ENCODE measurements at places on chromosomes 3 and 15. TPM values are rescaled to one million over a fixed set of nuclear protein-coding genes. Genes with fewer than 3 reads are reported as not detected.
A peak's percentile ranks its signal among the peaks of the same experiment; 100 is the strongest.

DNA sequence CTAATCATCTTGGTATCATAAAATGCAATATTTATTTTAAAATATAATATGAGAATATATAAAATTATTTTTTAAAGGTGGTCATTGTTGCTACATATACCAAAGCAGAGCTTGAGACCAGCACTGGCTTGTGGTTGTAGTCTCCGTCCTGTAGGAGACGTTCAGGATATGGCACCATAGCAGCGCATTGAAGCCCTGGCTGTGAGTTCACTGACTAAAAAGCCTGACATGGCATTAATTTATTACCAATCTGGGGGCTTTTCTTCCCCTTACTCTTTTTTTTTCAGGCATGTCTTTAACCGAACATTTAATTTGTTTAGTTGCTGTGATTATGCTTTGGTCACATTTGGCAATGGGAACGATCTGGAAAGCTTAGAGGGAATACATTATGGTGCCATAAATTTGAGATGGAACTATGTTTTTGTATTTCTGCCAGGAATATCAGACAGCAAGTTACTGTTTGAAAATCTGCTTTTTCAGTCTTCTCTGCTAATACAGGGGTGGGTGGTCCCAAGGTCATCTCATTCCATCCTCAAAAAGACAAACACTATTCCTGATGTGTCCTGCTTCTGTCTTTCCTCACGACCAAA, 108.5 kb downstream of the ZIC4 start:
- no peak for DNase-seq

Gene EPM2AIP1
- 18.2 TPM for total RNA-seq

DNA sequence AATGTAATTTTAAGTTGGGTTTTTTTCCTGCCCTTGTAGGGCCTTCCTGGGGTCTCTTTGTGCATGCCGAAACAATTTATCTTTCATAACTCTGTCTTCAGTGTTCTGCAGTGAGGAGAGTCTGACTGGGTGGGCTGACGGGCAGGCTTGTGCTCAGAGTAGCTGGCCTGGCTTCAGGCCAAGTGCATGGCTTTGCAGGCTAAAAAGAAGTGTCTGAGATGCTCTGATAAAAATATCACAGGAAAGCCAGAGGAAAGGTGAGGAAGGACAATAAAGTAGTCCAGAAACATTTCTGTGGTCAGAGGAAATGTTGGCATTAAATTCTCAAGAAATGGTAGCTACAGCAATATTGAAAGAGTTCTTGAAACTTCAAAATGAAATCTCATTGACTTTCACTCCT, 25.5 kb downstream of the ST3GAL6 start:
- DNase-seq: no peak

DNA sequence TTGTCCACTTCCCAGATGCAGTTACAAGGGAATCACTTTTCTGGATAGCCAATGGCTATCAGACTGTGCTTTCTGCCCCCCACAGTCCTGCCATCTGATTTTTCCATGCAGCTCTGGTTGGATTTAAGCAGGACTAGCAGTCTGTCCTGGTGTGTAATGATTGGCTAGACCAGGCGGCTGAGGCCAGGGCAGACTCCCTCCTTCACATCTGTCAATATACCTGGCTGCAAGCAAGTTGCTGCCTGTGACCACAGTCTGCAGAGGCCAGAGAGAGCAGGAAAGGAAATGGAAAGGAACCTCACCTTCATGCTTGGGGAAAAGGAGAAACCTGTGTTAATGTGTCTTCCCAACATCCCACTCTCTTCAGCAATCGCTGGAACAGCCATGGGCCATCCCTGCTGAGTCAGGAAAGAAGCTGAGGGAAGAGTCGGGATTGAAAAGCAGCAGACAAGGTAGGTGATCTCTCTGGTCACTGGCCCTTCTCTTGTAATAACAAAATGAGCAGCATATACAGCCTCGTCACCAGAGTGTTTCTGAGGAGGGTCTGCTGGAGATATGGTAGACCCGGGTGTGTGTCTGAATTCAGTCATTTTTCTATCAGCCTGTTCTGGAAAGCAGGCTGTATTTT, 126.7 kb upstream of the PHLDB2 start:
- no peak for DNase-seq

GRCh38 chr3:39107388-39108199, at the start of the genes GORASP1 and TTC21A:
Gene GORASP1, minus strand, starts transcription at chr3:39107627. Its CDS starts 86 bp downstream, at chr3:39107541.
Gene TTC21A, plus strand, starts transcription at chr3:39107680. Its CDS starts 158 bp downstream, at chr3:39107838.
- peak; percentile 65 for DNase-seq

GRCh38 chr3:63662500-63662899, 10.0 kb downstream of the SNTN start:
- no peak for DNase-seq

DNA sequence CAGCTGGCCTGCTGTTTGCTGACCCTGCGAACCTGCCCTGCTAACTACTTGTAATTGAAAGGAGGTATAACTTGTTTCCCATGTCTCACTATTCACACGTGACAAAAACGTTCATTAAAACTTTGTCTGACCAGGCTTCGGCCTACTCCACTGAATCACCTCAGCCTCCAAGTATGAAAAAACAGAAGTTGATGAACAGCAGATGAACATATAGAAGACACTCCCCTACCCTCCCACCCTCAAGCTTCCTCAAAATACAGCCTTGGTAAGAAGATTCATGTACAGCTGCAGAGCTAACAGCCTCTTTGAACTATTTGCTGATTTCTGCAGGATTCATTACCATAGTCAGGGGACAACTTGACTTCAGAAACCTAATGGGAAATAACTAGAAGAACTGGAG, 10.7 kb downstream of the RBM15B start:
- DNase-seq: no peak

Gene SLC22A13
- total RNA-seq: 0.78 TPM

Gene MIX23
- 111 TPM for total RNA-seq

Gene REC114
- not detected for total RNA-seq

GRCh38 chr3:55282994-55283393, 204.1 kb downstream of the WNT5A start:
- no peak for DNase-seq

Gene CADPS
- total RNA-seq: not detected

DNA sequence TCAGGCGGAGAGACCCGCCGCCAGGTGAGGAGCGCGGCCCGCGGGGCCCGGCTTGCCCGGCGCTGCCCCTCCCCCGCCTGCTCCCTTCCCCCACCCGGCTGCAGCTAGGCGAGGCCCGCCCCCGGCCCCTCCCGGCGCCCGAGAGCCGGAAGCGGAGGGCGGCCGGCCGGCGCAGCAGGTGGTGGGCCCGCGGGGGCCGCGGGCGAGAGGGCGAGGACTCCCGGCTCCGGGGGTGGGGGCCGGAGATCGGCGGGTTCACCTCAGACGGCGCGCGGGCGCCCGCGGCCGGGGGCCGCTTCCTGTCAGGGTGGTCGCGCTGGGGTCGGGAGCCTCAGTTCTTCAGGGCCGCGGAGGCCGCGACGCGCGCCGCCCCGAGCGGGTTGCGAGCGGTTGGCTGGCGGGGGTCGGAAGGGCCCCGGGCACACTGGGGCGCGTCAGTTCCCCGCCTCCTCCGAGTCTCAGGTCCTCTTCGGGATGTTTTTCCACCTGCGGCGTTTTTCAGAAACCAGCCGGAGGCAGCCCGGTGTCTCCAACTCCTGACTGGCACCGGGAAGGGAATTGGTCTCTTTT, 395 bp downstream of the ZFAND6 start:
- DNase-seq: no peak

Gene NR1I2
- not detected for total RNA-seq

Gene GNL3
- total RNA-seq: 245 TPM

DNA sequence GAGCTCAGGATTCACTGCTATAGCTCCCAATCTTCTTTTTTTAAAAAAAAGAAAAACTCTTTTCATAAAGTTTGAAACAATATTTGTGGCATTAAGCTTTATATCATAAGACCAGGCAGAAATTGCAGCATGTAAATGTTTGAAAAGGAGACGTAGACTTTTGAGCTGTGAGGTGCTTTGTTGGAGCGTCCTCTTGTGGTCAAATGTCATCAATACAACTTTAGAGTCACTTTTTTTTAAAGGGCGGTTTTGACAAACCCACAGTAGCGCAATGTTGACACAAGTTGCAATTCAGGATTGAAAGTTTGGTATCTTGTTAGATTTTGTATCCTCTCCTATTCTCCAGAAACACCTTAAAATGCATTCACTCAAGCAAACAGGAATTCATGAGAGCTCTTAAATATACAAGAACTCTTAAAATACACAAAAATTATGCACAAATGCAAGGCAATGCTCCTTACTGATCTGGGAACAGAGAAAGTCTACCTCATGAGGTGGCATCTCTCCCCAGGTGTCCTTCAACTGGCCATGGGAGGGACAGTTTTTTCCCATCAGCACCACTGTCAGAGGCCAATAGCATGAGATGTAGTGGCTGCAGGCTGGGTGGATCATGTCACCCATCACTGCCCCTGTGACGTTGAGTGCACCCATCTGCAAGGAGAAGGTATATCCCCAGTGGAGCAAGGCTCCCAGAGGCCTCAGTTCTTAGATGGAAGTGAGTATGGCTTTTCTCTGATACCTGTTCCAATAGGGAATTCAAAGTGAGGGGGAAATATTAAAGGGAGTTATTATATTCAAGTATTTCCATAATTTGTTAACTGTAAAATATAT, 70.7 kb downstream of the ANXA2 start:
- peak; percentile 13 for DNase-seq

GRCh38 chr15:62832231-62832630, 210.3 kb upstream of the TPM1 start:
- DNase-seq: no peak

DNA sequence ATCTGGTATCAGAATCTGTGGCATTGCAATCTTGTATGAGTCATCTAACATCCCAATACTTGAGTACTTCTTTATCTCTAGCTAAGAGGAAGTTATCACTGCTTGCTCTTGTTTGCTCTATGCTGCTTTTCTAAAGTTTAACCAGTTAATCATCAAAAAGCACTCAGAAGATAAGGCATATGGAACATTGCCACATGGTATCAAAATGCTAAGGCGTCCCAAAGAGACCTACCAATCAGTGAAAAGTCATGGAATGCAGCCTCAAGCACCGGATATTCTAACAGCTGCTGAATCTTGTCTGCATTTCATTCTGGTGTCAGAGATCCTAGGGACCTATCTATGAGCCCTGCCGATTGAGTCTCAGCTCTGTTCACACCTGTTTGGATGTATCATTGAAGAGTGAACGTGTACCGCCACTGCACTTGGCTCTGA, 192.8 kb downstream of the ARPP21 start:
- DNase-seq: no peak

Gene PARP15
- total RNA-seq: 13.2 TPM

GRCh38 chr3:36124118-36124796, 256.0 kb upstream of the STAC start:
- no peak for DNase-seq

DNA sequence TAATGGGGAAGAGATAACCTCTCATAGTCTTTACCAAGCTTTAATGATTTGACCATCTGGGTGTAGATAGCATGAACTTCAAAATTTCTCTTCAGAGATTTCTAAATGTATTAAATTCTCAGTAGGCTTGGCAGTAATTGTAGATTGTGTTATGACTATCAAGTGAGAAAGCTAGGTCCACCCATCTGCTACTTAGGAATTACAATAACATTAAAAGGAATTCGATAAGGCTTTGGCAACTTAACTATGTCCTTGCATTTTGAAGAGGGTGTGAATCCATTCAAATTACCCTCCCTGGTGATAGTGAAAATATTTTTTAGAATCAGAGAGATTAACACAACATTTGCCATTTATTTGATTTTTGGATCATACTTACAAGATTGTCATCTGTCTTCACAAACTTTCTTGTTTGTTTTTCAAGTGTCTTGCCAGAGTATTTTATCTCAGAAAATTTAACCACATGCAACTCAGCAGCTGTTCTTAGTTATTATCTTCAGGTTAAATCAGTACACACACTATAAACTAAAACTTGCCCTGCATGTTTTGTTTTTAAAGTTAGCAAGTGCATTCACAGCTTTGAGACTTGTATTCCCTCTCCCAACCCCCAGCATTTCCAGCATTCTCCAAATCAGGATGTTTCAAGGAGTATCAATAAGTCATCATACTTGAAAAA, 69.6 kb upstream of the COL8A1 start:
- no peak for DNase-seq

- DNase-seq: no peak
These were observed 43.2 kb downstream of the TMEM45A start for GRCh38 chr3:100535610-100535943.

GRCh38 chr15:62495670-62496614, 330.9 kb upstream of the C2CD4B start:
- no peak for DNase-seq

Data from activated T-helper 1 cell treated with anti-CD3 and anti-CD28 coated beads, Interleukin-12 subunit alpha, Interleukin-12 subunit beta, Interleukin-2, Interleukin-4 antibody, amounts not matched to agents 30 ng/mL and 10 ng/mL and 1 ng/mL, durations not matched to agents 14 hours and 24 hours and 36 hours (primary cell).